ENCODE measurements at places on chromosomes 4 and X. TPM values are rescaled to one million over a fixed set of nuclear protein-coding genes. Genes with fewer than 3 reads are reported as not detected.

- H3K27me3 ChIP-seq, result no peaks in the 10 kb centered on the region
- no peak overlapping the region for H3K4me3 ChIP-seq
- DNase-seq, result no peak
- H3K36me3 ChIP-seq, result peaks cover 10% of the 10 kb centered on the region
- H3K4me1 ChIP-seq, result peaks cover 37% of the 10 kb centered on the region
Measured at GRCh38 chr4:2598511-2599303, 62.3 kb downstream of the FAM193A start.

GRCh38 chrX:15953801-15954200 is 99.2 kb upstream of the AP1S2 start:
- H3K27me3 ChIP-seq, result no peaks in the 10 kb centered on the region
- DNase-seq, result no peak
- H3K4me1 ChIP-seq, result peaks cover 16% of the 10 kb centered on the region
- no peak overlapping the region for H3K27ac ChIP-seq
- no peaks in the 10 kb centered on the region for H3K36me3 ChIP-seq

DNA sequence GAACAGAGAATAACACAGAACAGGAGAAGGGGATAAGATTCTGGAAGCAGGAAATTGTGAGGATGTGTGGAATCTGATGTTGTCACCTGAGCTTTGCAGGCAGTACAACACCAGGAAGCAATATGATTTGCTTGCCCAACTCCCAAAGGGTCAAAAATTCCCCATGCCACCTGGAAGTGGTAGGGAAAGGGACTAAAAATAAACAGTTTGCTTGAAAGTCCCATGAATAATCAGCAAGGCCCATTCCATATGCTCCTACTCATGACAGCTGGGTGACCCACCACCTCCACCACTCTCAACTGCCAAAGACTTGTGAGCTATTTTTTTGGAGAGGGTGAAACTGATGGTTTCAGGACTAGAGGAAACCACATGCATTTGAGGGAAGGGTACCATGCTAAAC is 168.4 kb downstream of the KCNIP4 start:
- peaks cover 7% of the 10 kb centered on the region for H3K27me3 ChIP-seq
- no peak overlapping the region for H3K27ac ChIP-seq
- H3K4me1 ChIP-seq, result no peaks in the 10 kb centered on the region
- no peak for DNase-seq
- H3K36me3 ChIP-seq, result no peaks in the 10 kb centered on the region

GRCh38 chr4:10084651-10085358 is 31.8 kb downstream of the WDR1 start:
- H3K36me3 ChIP-seq, result peaks cover 27% of the 10 kb centered on the region
- no peak overlapping the region for H3K4me3 ChIP-seq
- no peak for DNase-seq
- H3K4me1 ChIP-seq, result no peaks in the 10 kb centered on the region

DNA sequence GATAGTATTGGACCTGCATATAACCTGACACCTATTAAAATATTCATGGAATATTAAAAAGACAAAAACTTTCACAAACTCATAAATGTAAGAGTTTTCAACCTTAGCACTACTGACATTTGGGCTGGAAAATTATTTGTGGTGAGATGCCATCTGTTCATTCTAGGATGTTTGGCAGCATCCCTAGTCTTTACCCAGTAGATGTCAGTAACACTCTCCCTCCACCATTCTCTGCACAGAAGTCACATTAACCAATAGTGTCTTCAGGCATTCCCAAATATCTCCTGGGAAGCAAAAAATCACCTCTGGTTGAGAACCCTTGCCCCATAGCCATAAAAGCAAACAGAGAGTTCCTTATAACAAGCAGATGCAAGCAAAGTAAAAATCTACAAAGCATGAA is 41.4 kb upstream of the NDST4 start:
- H3K36me3 ChIP-seq, result no peaks in the 10 kb centered on the region
- DNase-seq, result no peak
- no peaks in the 10 kb centered on the region for H3K27me3 ChIP-seq
- no peaks in the 10 kb centered on the region for H3K4me1 ChIP-seq

- H3K4me1 ChIP-seq, result peaks cover 14% of the 10 kb centered on the region
- no peak overlapping the region for H3K4me3 ChIP-seq
- H3K27ac ChIP-seq, result no peak overlapping the region
- H3K27me3 ChIP-seq, result no peaks in the 10 kb centered on the region
- H3K36me3 ChIP-seq, result no peaks in the 10 kb centered on the region
Measured at GRCh38 chrX:148612431-148612830, 112.0 kb downstream of the AFF2 start.

- H3K4me1 ChIP-seq, result peaks cover 16% of the 10 kb centered on the region
- H3K27me3 ChIP-seq, result peaks cover 1% of the 10 kb centered on the region
- no peak overlapping the region for H3K27ac ChIP-seq
- H3K36me3 ChIP-seq, result no peaks in the 10 kb centered on the region
Measured at GRCh38 chrX:53003111-53003510, 44.8 kb upstream of the FAM156A start.

DNA sequence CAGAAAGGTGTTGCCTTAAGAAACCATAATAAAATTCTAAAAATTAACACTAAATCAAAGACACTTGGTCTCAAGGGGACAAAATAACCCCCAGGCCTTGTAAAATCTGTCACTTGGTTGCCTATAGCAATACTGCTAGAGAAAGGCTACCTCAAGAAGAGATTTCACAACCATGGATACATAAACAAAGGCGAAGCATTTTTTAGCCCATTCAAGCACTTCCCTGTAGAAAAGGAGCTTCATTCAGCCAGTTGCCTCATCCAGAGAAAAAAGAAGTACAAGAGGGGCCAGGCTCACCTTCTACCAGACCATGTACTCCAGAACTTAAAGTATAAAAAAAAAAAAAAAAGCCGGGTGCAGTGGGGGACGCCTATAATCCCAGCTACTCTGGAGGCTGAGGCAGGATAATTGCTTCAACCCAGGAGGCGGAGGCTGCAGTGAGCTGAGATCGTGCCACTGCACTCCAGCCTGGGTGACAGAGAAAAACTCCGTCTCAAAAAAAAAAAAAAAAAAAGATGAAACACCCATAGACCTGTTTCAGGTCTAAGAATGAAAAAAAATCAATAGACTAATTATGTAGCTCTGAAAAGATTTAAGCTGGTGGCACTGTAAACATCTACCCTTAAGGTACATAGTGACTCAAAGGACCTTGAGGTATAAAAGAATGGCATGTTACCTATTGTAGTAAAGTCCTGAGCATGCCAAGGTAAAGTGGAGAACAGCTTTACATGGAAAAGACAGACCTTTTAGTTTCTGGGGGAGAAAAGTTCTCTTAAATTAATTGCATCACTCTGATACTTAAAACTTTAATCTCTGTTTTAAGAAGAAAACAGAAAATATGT is 18.0 kb downstream of the RUFY3 start:
- no peaks in the 10 kb centered on the region for H3K36me3 ChIP-seq
- H3K27me3 ChIP-seq, result no peaks in the 10 kb centered on the region
- no peak for DNase-seq
- peaks cover 25% of the 10 kb centered on the region for H3K4me1 ChIP-seq
- H3K27ac ChIP-seq, result no peak overlapping the region

The SYTL5 gene
- total RNA-seq, result 1.7 TPM
